ENCODE measurements at places on chromosomes 5 and 9. TPM values are rescaled to one million over a fixed set of nuclear protein-coding genes. Genes with fewer than 3 reads are reported as not detected.

OSMR gene
- polyA plus RNA-seq: 5.5 TPM

FBP1 gene
- 39.2 TPM for polyA plus RNA-seq

TERT gene
- not detected for polyA plus RNA-seq

SHISAL2B gene
- polyA plus RNA-seq: 69.8 TPM

CER1 gene
- 0.12 TPM for polyA plus RNA-seq

PCDHGB3 gene
- polyA plus RNA-seq: 0.99 TPM

SAXO1 gene
- polyA plus RNA-seq: 0.09 TPM

DNA sequence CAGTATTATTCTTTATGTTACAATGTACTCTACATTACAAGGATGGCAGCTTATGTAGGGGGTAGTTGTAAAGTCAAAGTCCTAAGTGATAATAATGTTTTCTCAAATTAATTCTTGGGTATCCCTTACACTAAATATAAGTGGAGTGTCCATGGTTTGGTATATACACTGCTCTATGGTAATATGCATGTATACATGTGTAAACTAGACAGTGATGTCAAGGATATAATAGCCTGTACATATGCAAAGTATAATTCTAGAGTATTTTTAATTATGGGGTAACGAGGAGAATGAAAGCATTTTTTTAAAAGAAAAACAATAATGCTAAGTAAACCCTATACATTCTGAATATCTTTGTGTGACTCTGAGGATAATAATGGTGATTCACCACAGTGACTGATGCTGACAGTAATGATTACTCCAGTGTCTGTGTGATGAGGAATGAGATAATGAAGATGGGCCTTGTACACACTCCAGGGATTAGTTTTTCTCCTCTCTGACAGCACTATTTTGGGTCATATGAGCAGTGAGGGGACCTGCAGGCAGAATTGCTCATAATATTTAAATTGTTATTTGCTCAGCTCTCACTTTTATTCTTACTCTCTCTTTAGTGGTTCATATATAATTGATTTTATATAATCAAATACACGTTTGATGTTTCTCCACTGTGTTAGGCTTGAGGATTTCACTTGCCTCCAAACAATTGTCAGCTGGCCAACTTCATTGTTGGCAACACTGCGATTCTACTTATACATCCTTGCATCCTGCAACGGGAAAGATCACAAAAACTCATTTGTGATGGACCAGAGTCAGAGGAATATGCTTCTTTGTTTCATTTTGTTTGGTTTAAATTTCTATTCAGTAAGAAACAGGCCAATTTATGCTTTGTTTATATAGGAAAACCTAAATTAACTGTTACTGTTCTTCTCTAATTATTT lies 88.2 kb downstream of the NREP start:
- no peaks in the 10 kb centered on the region for H3K4me1 ChIP-seq
- no peaks in the 10 kb centered on the region for H3K36me3 ChIP-seq

DNA sequence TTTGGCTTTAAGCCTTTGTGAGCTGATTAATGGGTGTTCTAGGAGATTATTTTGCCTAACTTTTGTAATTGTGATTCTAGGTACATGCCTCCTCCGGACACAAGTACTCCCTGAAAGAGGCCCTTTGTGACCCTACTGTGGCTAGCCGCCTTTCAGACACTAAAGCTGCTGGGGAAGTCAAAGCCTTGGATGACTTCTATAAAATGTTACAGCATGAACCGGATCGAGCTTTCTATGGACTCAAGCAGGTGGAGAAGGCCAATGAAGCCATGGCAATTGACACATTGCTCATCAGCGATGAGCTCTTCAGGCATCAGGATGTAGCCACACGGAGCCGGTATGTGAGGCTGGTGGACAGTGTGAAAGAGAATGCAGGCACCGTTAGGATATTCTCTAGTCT lies 13.6 kb downstream of the ITGA1 start:
- peaks cover 23% of the 10 kb centered on the region for H3K4me1 ChIP-seq
- H3K27me3 ChIP-seq: no peaks in the 10 kb centered on the region
- H3K27ac ChIP-seq: peak overlapping the region; percentile 87
- peak overlapping the region; percentile 52 for H3K4me3 ChIP-seq

- DNase-seq: no peak
- H3K4me1 ChIP-seq: no peaks in the 10 kb centered on the region
- H3K4me3 ChIP-seq: no peak overlapping the region
- H3K36me3 ChIP-seq: no peaks in the 10 kb centered on the region
- H3K27me3 ChIP-seq: no peaks in the 10 kb centered on the region
- no peak overlapping the region for H3K27ac ChIP-seq
Measured at GRCh38 chr5:78497573-78498533, 137.4 kb downstream of the SCAMP1 start.

DNA sequence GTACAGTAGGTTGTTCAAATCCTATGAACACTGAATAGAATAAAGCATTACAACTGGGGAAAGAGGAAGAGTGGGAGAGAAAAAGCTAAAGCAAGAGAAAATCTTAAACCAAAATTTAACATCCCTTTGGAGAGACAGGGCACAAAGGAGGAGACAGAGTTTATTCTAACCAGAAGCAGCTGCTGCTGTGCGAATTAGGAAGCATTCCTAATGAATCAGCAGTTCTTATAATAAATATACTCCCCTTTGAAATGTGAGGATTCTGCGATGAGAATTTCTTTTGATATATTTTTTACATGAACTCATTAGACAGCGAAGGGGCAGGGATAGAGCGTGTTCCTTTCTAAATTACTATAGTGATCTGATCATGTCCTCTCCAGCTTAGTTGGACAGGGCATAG lies 233.4 kb downstream of the DENND1A start:
- no peak overlapping the region for H3K4me3 ChIP-seq
- no peak overlapping the region for H3K27ac ChIP-seq
- H3K4me1 ChIP-seq: no peaks in the 10 kb centered on the region
- no peaks in the 10 kb centered on the region for H3K36me3 ChIP-seq

- H3K4me1 ChIP-seq: peaks cover 6% of the 10 kb centered on the region
- no peaks in the 10 kb centered on the region for H3K27me3 ChIP-seq
- DNase-seq: no peak
- H3K36me3 ChIP-seq: no peaks in the 10 kb centered on the region
Measured at GRCh38 chr5:34498572-34498971, 157.6 kb upstream of the RAI14 start.

GRCh38 chr9:93937193-93937592 lies 18.0 kb downstream of the BARX1 start:
- H3K4me3 ChIP-seq: no peak overlapping the region
- no peak for DNase-seq
- H3K4me1 ChIP-seq: no peaks in the 10 kb centered on the region
- H3K27ac ChIP-seq: no peak overlapping the region

- DNase-seq: no peak
- no peaks in the 10 kb centered on the region for H3K4me1 ChIP-seq
- H3K4me3 ChIP-seq: no peak overlapping the region
- H3K36me3 ChIP-seq: no peaks in the 10 kb centered on the region
- H3K27ac ChIP-seq: no peak overlapping the region
Measured at GRCh38 chr9:76725885-76726284, 38.4 kb upstream of the PCA3 start.

DNA sequence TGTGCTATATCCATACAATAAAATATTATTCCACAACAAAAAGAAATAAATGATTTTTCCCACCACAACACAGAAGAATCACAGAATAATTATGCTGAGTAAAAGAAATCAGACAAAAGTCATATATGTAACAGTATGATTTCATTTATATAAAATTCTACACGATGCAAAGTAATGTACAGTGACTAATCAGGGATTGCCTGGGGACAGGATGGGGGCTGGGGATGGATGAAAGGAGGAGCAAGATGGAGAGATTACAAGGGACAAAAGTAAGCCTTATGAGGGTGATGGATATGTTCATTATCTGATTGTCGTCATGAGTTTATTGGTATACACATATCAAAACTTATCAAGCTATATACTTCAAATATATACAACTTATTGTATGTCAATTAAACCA lies 154.0 kb downstream of the FBN2 start:
- no peaks in the 10 kb centered on the region for H3K27me3 ChIP-seq
- no peak overlapping the region for H3K4me3 ChIP-seq
- no peaks in the 10 kb centered on the region for H3K36me3 ChIP-seq
- H3K27ac ChIP-seq: no peak overlapping the region

GRCh38 chr9:116959809-116960208 lies 272.7 kb downstream of the TRIM32 start:
- no peaks in the 10 kb centered on the region for H3K4me1 ChIP-seq
- no peaks in the 10 kb centered on the region for H3K27me3 ChIP-seq
- no peak overlapping the region for H3K4me3 ChIP-seq
- DNase-seq: no peak

DNA sequence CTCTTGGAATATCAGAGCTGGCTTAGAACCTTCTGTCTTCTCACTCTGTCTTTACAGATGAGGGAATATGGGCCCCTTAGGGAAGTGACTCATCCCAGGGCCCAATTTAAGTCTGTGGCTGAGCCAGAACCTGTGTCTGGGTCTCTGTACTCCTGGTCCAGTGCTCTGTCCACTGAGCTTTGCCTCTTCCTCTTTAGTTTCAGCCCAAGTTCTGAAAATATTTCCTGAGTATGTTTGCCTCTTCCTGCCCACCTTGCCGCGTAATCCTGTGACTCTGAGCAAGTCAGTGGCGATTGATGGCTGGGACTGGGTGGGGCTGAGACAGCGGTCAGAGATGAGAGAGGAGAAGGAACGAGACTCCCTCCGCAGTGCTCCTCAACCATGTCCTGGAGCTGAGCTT lies 7.8 kb downstream of the IER5L start:
- no peak overlapping the region for H3K4me3 ChIP-seq
- DNase-seq: no peak
- no peaks in the 10 kb centered on the region for H3K27me3 ChIP-seq
- H3K27ac ChIP-seq: no peak overlapping the region
- no peaks in the 10 kb centered on the region for H3K36me3 ChIP-seq

- no peaks in the 10 kb centered on the region for H3K36me3 ChIP-seq
- peaks cover 3% of the 10 kb centered on the region for H3K4me1 ChIP-seq
- no peak overlapping the region for H3K27ac ChIP-seq
- peak; percentile 71 for DNase-seq
- no peaks in the 10 kb centered on the region for H3K27me3 ChIP-seq
Measured at GRCh38 chr9:37410969-37411785, 11.3 kb upstream of the GRHPR start.

GRCh38 chr5:135386886-135387628 lies 12.0 kb downstream of the MACROH2A1 start:
- H3K4me1 ChIP-seq: no peaks in the 10 kb centered on the region
- no peaks in the 10 kb centered on the region for H3K27me3 ChIP-seq
- no peak for DNase-seq

GRCh38 chr5:140821375-140822280 lies at the start of gene PCDHA5:
TSS of gene PCDHA5 (plus strand) at chr5:140821613.
- H3K27ac ChIP-seq: no peak within 1 kb of the TSS
- H3K36me3 ChIP-seq: no peaks in the 10 kb centered on the region
- no peak for DNase-seq
- no peaks in the 10 kb centered on the region for H3K4me1 ChIP-seq
- no peak within 1 kb of the TSS for H3K4me3 ChIP-seq

DNA sequence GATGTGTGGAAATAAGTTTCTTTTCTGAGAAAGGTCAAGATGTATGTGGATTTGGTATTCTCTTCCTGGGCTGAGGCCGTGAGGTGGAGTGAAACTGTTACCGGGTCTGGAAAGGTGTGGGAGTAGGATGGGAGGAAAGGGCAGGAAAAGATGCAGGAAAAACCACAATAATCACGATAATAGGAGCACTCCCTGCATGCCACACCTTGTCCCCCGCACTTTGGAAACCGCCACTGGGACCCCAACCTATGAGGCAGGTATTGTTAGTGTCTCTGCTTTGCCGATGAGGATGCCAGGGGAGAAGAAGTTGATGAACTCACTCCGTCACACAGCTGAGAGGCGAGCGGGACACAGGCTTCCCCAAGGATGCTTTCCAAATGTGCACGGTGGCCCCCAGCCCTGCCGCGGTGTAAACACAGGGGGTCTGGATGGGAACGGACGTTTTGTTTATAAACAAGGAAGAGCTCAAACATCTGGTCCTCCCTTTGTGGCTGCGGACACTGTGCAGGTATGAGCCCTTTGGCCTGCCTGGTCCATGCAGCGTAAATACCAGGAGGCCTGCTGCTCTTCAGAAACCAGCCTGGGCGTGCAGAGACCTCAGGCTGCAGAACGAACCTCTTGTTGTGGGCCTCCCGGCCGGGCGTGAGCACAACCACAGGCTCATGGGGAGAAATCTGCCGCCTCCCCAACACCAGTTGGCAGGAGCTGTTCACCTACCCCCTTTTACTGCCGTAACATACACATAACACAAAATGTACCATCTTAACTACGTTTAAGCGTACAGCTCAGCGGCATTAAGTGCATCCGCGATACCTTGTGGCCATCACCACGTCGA lies 126.7 kb downstream of the COL23A1 start:
- no peak overlapping the region for H3K27ac ChIP-seq
- DNase-seq: no peak

DNA sequence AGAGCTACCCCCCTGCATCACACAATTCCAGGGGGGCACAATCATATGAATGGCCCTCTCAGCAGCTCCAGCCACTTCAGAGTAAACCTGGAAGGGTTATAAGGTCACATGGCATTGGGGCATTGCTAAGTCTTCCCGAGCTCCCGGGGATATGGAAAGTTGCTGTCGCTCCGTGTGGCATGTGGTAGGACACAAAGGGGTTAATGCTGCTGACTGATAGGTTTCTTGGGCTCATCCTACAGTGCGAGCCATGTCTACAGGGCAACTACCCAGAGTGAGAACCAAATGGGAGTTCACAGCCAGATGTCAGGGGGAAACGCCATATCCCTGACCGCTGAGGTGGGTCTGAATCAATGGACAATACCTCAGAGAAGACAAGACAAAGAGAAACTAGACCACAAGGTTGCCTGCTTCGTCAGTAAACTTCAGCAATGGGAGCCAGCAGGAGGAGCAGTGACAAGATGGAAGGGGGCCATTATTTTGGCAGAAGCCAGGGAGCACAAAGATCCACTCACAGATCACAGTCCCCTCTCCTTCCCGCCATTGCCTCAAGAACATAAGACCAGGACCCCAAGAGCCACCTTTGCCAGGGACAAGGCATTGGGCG lies 52.4 kb upstream of the SHISAL2B start:
- no peaks in the 10 kb centered on the region for H3K27me3 ChIP-seq
- no peak for DNase-seq
- no peak overlapping the region for H3K27ac ChIP-seq
- H3K36me3 ChIP-seq: no peaks in the 10 kb centered on the region
- no peaks in the 10 kb centered on the region for H3K4me1 ChIP-seq

DNA sequence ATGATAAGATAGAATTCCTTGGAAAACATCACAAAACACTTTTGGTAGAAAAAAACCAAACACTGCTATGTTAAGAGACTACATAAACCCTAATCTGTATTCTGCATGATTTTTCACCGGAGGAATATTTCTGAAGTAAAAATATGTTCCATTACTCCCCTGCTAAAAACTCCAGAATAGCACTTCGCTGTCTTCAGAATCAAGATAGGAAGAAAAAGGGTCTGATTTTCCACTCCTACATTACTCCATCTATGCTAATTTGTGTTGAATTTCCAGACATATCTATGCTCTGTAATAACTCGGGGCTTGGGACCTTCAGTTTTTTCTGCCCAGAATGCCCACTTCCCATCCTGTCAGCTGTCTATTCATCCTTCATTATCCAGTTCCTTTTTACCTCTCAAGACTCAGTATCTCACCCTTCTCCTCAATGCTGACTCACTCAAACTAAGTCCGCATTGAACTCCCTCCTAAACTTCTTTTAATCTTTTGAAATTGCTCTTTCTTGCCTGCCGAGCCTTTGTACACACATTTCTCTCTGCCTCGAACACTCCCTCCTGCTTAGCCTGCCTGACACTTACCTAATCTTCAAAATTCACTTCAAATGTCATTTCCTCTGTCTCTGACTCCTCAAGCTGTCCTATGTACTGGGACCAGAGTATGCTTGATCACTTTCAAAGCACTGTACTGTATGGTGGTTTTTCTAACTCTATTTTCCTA lies 171.0 kb downstream of the ARRDC3 start:
- H3K27ac ChIP-seq: no peak overlapping the region
- no peaks in the 10 kb centered on the region for H3K27me3 ChIP-seq
- no peak overlapping the region for H3K4me3 ChIP-seq
- no peak for DNase-seq
- no peaks in the 10 kb centered on the region for H3K36me3 ChIP-seq
